Activated CD4-positive, alpha-beta memory T cell treated with anti-CD3 and anti-CD28 coated beads, Interleukin-2, amount 10 ng/mL, durations not matched to agents 7 days and 5 days (primary cell): ENCODE measurements at places on chromosomes 6 and 20.

DNA sequence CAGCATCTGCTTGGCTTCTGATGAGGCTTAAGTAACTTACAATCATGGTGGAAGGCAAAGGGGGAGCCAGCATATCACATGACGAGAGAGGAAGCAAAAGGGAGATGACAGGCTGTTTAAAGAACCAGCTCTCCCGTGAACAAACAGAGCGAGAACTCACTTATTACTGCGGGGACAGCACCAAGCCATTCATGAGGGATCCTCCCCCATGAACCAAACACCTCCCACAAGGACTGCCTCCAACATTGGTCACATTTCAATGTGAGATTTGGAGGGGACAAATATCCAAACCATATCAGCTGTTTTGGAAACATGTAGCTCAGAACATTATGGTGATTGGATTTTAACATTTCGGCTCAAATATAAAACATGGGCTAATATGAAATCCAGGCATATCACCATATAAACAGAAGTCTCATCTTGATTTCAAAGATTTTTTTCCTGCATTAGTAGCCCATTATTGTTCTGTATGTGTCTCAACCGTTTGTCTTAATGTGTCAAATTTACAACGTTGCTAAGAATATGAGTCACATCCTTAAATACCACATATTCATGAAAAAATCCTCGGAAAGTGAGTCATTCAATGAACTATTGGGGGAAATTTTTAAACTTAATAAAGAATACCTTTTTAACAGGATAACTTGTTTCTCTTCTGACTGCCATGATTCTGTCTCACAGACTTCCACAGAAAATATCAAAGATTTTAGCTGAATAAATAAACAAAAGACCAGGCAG, 894.3 kb downstream of the TFAP2A start:
- H3K4me1 ChIP-seq: peaks cover 5% of the 10 kb centered on the region
- no peak overlapping the region for H3K4me3 ChIP-seq
- H3K36me3 ChIP-seq: no peaks in the 10 kb centered on the region
- DNase-seq: no peak

DNA sequence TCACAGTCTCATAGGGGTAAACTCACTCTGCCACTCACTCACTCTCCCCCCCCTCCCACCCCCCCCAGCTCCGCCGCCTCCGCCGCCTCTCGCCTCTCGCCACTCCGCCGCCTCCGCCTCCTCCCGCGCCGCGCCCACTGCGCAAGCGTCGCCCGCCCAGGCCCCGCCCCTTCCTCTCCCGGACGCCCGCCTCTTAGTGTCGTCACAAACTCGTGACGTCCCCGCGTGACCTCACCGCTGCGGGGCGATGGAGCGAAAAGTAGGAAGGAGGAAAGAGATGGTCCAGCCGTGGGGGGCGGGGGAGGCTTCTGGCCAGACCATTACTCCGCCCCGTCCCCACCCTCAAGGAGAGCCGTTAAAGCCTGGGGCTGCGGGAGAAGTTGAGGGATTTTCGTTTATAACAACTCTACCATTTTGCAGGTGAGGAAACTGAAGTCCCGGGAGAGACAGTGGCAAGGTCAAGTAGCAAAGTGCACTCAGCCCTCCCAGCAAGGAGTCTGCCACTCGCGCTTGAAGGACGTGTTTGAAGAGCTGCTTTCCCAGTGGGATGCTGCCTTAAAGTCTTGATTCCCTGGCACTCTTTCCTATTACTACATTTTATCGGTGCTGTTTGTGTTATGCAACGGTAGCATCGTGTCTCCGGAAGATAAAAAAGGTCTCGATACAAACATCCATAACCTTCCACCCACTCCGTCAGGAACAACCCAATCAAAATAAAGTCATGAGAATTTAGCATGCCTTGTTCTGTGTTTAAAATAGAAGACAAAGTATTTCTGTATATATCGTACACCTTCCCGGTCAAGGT, at the start of gene ILRUN:
Gene ILRUN (minus strand): TSS at position 29 of the 805 bp plus-strand sequence. CDS start 164 bp downstream, outside the sequence.
- peaks cover 44% of the 10 kb centered on the region for H3K4me1 ChIP-seq
- DNase-seq: peak; percentile 97
- no peaks in the 10 kb centered on the region for H3K27me3 ChIP-seq
- peak within 1 kb of the TSS; percentile 88 for H3K4me3 ChIP-seq
- H3K27ac ChIP-seq: peak within 1 kb of the TSS; percentile 85

- H3K27ac ChIP-seq: no peak overlapping the region
- no peak for DNase-seq
- peaks cover 36% of the 10 kb centered on the region for H3K4me1 ChIP-seq
Observed at GRCh38 chr6:37620519-37620918, 77.2 kb downstream of the MDGA1 start.

GRCh38 chr6:145045582-145045981, 689.7 kb downstream of the EPM2A start:
- peaks cover 2% of the 10 kb centered on the region for H3K27me3 ChIP-seq
- no peak overlapping the region for H3K4me3 ChIP-seq
- H3K27ac ChIP-seq: no peak overlapping the region
- peaks cover 5% of the 10 kb centered on the region for H3K4me1 ChIP-seq

DNA sequence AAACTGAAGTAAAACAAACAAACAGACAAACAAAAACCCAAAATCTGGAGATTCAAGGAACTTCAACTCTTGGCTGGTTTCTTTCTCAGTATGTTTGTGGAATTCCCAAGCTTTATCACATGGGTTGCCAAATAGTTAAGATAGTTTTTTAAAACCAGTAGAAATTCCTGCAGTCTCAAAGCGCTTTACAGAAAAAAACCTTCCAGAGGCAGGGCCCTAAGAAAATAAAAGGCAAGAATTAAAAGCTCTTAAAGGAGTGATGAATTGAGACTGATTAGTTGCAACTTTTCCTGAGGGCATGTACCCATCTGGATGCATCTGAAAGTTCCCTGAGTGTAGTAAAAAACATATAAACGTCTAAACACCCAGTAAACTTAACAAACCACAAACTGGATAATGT, 25.9 kb upstream of the PTCHD4 start:
- no peak overlapping the region for H3K27ac ChIP-seq
- H3K27me3 ChIP-seq: no peaks in the 10 kb centered on the region
- H3K4me3 ChIP-seq: no peak overlapping the region

DNA sequence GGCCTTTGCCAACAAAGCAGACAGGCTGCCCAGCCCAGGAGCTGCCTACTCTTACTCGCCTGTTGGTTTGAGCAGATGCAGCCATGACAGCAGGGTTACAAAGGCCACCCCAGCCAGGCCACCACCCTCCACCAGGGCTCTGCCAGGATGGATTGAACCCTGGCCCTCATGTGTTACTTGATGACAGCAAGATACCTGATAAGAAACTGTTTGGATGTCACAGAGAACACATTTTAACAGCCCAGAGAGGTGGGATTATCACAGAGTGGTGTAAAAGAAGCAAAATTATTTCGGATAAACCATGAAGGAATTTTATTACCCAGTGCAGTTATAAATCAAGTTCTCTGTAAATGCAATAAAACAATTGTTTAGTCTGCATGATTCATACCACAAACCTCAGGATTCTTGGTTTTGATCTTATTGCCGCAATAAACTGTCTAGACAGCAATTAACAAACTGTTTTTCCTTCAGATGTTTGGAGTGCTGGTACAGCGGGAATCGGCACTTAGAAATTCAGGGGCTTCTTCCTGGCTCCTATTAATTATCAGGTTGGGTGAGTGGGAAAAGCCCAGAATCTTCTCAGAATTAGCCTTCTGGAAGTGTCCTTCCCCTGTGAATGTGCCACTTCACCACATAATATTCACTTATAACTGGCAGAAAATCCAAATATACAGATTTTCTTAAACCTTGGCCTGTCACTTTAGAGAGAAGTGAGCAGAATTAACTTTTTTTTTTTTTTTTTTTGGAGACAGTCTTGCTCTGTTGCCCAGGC, 58.0 kb upstream of the SALL4 start:
- no peak overlapping the region for H3K27ac ChIP-seq
- no peaks in the 10 kb centered on the region for H3K36me3 ChIP-seq
- no peaks in the 10 kb centered on the region for H3K4me1 ChIP-seq
- H3K4me3 ChIP-seq: no peak overlapping the region

DNA sequence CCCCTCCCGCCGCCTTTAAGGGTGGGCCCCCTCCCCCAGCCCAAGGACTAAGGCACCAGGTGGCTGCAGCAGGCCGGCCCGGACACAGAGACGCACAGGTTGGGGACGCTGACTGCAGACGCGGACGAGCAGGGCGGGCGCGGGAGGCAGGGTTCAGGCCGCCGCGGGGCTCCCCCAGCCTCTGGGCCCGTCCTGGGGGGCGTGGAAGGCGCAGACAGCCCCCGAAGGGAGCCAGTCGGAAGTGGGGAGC, 9.3 kb downstream of the DUSP15 start:
- H3K4me1 ChIP-seq: peaks cover 12% of the 10 kb centered on the region
- no peak overlapping the region for H3K27ac ChIP-seq
- DNase-seq: no peak
- H3K36me3 ChIP-seq: no peaks in the 10 kb centered on the region
- H3K4me3 ChIP-seq: no peak overlapping the region
- peaks cover 36% of the 10 kb centered on the region for H3K27me3 ChIP-seq

- H3K27ac ChIP-seq: peak overlapping the region; percentile 96
- H3K36me3 ChIP-seq: peaks cover 78% of the 10 kb centered on the region
- no peaks in the 10 kb centered on the region for H3K27me3 ChIP-seq
- peaks cover 57% of the 10 kb centered on the region for H3K4me1 ChIP-seq
- DNase-seq: no peak
- peak overlapping the region; percentile 87 for H3K4me3 ChIP-seq
Observed at GRCh38 chr6:29945281-29945820, 3.0 kb downstream of the HLA-A start.

DNA sequence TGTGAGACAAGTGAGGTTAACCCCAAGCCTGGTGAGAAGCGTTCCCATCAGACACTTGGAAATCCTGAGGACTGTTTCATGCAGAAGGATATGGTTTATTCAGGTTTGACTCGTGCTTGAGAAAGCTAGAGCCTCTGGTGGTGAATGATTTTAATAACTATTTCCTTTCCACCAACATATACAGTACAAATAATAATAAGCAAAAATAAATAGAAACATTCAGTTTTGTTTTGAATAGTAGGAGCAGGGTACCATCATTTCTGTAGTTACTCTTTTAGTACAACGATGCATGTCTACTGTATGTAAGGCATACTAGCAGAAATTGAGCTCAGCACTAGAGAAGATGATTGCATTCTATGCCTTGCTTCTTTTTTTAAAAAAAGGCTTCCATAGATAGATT, 33.5 kb downstream of the PLG start:
- H3K36me3 ChIP-seq: no peaks in the 10 kb centered on the region
- H3K27ac ChIP-seq: no peak overlapping the region
- H3K4me3 ChIP-seq: no peak overlapping the region
- no peak for DNase-seq

GRCh38 chr20:22584922-22585785, 782 bp upstream of the FOXA2 start:
- no peak overlapping the region for H3K27ac ChIP-seq
- no peak for DNase-seq
- no peaks in the 10 kb centered on the region for H3K4me1 ChIP-seq
- H3K36me3 ChIP-seq: peaks cover 6% of the 10 kb centered on the region
- peaks cover 50% of the 10 kb centered on the region for H3K27me3 ChIP-seq

- H3K4me3 ChIP-seq: no peak overlapping the region
- H3K27ac ChIP-seq: no peak overlapping the region
- DNase-seq: no peak
- no peaks in the 10 kb centered on the region for H3K27me3 ChIP-seq
- H3K4me1 ChIP-seq: no peaks in the 10 kb centered on the region
Observed at GRCh38 chr6:122109075-122109474, 290.4 kb upstream of the HSF2 start.

DNA sequence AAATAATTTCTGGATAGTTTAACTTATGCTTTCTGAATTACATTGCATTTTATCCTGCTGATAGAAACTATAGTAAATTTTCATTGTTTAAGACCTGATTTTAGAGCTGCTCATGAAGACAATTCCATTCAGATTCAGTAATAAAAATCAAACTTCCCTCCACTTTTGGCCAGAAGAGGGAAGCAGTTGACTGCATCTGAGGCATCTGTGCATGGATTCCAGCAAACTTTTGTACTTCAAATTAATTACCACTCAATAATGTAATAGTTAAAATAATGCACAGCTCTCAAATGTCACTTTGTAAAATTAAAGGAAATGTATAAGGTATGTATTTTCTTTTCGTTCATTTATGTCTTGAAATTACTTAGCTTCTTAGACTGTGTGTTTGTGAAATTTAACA, 64.2 kb upstream of the SLC35B3 start:
- H3K27ac ChIP-seq: no peak overlapping the region
- H3K4me3 ChIP-seq: no peak overlapping the region
- no peaks in the 10 kb centered on the region for H3K36me3 ChIP-seq
- no peaks in the 10 kb centered on the region for H3K27me3 ChIP-seq

DNA sequence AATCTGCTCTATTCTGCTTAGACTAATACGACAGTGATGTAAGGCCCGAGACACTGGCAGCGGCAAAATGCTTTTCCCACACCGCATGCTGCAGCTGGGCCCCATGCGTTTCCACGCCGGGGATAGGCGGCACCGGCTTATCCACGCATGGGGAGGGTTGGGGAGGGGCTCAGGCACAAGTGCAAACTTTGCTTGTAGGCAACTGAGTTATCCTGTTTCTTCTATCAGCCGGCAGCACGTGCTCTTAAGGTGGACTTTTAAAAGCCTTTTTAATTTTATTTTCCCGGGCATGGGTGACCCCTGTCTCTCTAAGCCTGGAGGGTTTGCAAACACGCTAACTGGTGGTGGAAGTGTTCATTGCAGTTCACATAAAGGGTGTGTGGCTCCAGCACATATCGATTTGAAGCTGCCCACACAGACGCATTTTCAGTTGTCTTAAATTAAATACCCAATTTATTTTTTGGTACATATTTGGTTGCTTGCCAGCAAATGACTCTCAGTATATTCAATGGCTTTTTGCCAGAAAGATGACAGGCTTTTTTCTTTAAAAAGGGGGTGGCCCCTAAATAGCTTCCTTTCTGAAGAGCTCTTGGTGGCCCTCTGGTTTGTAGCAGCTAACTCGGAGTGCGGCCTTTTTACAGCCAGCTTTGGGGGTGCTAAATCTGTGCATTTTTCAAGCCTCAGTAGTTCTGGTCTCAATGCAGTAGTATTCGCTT, 561.8 kb upstream of the AGPAT4 start:
- H3K36me3 ChIP-seq: no peaks in the 10 kb centered on the region
- no peak overlapping the region for H3K27ac ChIP-seq
- H3K4me3 ChIP-seq: no peak overlapping the region
- no peak for DNase-seq
- no peaks in the 10 kb centered on the region for H3K4me1 ChIP-seq

DNA sequence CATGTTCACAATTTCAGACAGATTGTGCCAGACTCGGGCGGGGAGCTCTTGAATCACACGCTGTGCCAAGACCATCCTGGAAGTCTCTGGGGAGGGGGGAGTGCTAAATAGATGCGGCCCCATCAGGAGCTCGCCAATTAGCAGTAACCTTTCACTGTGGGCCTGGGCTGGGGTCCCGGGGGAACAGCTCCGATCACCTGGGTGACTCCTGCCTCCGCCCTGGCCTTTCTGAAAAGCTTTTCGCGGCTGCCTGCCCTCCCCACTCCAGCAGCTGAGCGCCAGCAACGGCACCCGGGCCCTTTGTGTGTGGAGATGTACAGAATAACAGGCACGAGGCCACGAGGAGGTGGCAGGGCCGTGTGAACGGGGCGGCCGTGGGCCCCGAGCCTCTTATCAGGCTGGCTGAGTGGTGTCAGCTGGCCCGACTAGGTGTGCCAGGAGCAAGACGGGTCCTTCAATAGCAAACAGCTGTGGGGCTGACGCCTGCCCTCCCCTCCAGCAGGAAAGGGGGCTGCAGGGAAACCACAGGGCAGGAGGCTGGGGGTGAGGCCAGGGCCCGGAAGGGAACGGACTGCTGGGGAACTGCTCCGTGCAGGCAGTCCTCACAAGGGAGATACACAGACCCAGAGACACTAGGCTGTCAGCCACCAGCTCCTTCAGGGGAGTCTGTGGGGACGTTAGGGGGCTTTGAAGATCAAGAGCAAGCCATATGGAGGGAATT, 56.8 kb downstream of the NOL4L start:
- H3K27me3 ChIP-seq: no peaks in the 10 kb centered on the region
- H3K27ac ChIP-seq: no peak overlapping the region
- DNase-seq: no peak
- H3K36me3 ChIP-seq: peaks cover 24% of the 10 kb centered on the region
